ENCODE measurements at places on chromosomes 1 and 21. TPM values are rescaled to one million over a fixed set of nuclear protein-coding genes. Genes with fewer than 3 reads are reported as not detected.

- no peak for DNase-seq
These were observed 34.4 kb upstream of the OLIG2 start for GRCh38 chr21:32991361-32991760.

DNA sequence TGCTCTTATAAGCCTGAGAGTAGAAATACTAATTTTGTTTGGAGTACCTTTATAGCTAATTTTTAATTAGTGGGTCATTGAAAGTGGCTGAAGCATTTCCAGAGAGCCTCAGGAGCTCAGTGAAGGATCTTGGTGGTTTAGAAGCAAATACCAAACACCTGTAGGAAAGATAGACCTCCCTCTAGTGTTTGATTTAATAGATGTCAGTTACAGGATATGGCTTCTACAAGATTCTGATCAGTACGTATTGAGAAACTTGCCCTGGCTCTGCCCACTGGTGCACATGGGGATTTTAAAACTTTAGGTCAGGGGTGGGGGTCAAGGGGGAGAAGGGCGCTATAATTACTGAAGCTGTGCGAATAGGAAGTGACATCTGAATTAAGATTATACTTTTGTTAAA lies 122.2 kb downstream of the POU2F1 start:
- DNase-seq = no peak

DNA sequence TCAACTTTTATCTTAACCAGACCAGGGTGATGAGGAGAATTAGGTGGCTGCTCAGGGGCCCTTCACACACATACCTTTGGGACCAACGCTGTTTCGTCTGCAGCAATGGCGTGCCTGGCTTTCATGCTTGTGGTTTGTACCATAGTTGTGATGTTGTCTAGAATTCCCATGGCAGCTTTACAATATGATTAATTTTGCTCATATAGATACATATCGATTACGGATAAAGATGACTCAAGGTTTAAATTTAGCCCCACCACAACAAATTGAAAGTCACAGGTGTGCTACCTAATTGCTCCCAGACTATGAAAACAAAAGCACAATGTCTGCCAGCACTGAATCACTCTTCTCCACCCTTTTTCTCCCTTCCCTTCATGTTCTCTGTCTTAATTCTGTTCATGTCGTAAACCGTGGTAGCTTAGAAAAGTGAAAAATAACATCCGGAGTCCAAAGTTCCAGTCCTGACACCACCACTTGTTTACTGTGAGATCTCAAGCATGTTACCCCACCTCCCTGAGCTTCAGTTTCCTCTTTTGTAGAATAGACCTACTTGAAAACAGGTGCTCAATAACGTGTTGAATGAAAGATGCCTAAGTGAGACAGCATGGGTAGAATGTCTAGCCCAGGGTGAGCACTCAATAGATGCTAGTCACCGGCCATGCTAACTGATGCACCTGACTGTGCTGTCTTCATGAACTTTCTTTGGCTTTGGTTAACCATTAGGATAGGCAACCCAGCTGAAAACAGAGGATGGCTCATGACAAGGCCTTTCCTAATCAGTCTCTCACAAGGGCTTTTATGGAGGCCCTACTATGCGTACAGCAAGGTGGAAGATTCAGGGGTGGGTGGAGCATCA lies 22.1 kb upstream of the JUN start:
- no peak for DNase-seq

- DNase-seq = no peak
These were observed 660.1 kb upstream of the CAMK1G start for GRCh38 chr1:208923456-208923855.

Gene OR6K3
- total RNA-seq = not detected

Gene ICOSLG
- total RNA-seq = 5.6 TPM

- DNase-seq = no peak
These were observed 180.8 kb downstream of the RPS6KC1 start for GRCh38 chr1:213231795-213232231.

DNA sequence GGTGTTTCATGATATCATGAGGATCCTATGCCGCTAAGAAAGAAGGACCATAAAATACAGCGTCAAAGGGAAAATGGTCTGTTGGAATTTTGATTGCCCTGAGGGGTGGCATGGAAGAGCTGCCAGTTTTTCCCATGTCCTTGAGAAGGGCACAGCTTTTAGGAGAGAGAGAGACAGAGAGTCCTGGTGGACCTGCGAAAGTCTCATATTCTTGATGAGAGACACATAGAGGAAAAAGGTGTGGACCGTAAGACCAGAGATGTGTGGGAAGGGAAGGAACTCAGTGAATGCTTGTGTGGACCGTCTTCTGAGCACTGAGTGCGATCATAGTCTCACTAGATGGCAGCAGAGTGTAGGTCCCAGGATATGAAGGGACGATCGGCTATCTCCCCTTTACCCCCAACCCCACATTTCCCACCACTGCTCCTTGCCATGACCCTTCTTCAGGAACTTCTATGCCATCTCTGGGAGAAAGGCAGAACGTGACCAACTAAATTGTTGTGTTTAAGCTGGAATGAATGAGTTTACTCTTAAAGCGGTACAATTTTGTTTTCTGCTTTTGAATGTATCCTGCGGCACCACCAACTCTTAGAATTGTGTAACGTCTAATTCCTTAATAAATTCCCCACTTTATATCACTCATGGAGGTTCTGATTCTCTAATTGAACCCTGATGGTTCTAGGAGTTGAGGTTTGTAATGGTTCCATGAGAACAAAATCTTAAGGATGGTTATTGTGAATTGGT lies 117.7 kb downstream of the CTH start:
- DNase-seq = peak; percentile 30

GRCh38 chr1:66778266-66778665 lies 22.8 kb downstream of the INSL5 start:
- no peak for DNase-seq

Gene C1orf116
- total RNA-seq = 106 TPM

Gene APCS
- total RNA-seq = not detected

GRCh38 chr1:78919150-78919549 lies 87.4 kb downstream of the ADGRL4 start:
- no peak for DNase-seq

GRCh38 chr1:74199504-74199903 lies 1.5 kb downstream of the FPGT start:
- DNase-seq = no peak

DNA sequence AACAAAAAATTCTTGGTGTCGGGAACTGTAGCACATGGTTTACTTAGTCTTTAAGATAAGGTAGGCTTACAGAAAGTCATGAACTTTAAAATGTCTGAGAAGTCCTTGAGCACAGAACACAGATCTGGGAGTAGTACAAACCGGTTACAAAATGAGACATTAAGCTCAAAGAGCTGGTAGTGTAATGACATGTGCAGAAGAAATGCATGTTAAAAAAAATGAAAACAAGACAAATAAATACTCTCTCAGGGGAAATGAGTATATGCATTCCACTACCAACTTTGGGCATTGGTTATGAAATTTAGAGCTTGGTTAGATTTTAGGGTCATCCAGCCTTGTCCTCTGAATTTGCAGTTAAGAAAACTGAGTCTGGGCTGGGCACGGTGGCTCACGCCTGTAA lies 91.5 kb upstream of the F3 start:
- no peak for DNase-seq

Gene CYP4A11
- not detected for total RNA-seq

DNA sequence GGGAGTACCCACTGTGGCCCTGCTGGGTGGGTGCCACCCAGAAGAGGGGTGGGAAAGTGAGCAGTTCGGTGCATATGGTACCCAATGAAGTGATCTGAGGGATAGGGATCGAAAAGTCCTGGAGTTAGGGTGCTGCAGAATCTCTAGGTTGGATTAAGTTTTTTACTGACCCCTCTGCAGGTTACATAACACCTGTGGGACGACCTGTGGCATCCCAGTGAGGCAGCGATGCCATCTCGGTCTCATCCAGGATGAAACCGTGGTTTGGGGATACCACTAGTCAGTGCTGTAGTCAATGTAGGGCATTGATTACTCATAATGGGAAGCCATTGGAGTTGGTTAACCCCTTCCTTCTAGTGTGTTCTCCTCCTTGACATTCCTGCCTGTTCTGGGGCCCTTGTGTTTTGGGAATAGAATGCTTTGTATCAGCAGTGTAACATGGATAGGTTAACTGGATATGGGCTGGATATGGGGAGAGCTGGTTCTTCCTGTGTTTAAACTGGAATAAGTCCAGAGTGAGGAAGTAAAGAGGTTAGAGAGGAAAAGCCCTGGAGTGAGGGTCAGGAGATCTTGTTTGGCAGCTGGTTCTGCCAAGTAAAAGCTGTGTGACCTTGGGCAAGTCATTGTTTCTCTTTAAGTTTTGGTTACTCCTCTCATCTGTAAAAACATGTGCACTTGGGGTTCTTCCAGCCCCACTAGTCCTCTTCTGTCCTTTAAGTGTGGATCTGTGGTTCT lies 42.8 kb upstream of the ATF3 start:
- DNase-seq = no peak

DNA sequence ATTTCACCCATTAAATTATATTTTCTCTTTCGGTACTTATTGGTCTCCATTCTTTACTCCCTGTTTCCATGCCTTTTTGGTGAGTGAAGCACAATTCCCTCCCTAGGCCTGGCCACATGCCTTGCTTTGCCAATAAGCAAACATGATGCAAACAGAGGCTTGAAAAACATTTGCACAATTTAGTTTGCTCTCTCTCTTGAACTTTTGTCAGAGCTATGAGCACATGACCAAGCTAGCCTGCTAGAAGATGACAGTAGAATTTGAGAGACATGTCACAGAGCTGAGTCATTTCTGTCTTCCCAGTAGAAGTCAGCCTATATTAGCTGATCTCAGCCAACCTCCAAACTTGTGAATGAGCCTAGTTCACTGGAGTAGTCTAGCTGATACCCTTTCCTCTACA lies 24.6 kb downstream of the ANGPTL3 start:
- peak; percentile 2 for DNase-seq

DNA sequence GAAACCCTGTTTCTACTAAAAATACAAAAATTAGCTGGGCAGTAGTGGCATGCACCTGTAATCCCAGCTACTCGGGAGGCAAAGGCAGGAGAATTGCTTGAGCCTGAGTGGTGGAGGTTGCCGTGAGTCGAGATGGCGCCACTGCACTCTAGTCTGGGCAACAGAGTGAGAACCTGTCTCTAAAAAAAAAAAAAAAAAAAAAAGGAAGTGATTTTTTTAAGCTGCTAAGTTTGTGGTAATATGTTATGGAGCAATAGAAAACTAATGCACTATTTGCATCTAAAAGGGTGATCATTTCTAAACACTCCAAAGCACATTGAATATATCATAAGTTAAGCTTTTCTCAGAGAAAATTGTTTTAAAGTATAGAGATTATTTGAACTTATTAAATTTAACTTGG lies 244.8 kb upstream of the SPAG17 start:
- no peak for DNase-seq

- DNase-seq = no peak
These were observed 24.7 kb downstream of the NADK start for GRCh38 chr1:1753607-1754005.

- DNase-seq = no peak
These were observed 4.3 kb upstream of the GNG5 start for GRCh38 chr1:84510668-84511067.

- no peak for DNase-seq
These were observed 586.3 kb downstream of the PLA2G4A start for GRCh38 chr1:187415065-187415464.

Gene MACO1
- 14.1 TPM for total RNA-seq

DNA sequence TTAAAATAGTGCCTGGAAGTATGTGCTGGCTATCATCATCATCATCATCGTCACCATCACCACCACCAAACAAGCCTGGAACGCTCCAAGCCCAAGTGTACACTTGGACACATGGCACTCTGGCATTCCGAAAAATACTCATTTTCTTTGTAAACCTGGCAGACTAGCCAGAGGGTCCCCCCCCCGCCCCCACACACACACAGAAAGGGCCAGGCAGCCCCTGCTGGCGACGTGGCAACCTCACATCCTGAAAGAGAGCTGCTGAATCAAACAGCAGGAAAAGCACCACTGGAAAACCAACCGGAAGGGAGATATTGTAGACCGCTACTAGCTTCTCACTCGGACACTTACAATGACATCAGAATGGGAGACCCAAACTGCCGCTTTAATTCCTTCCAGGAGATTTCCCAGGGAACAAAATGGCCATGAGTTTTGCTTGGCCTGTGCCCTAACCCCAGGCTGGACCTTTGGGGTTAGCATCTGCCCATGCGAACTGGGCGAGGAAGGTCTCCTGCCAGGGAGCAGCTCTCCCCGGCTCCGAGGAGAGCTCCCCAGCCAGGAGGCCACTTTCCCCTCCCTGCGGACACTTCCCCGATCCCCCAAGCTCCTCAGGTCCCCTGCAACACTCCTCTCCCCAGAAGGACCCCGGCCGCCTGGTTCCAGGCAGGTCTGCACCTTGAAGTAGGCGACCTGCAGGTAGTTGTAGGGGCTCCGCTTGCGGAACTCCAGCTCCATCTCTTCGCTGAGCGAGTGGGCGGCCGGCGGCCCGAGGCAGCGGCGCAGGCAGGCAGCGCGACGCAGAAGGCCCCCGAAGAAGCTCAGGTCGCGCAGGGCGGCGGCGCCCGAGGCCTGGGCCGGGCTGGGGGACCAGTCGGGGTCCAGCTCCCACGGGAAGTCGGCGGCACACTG lies 742 bp downstream of the P3H1 start:
- DNase-seq = peak; percentile 29

DNA sequence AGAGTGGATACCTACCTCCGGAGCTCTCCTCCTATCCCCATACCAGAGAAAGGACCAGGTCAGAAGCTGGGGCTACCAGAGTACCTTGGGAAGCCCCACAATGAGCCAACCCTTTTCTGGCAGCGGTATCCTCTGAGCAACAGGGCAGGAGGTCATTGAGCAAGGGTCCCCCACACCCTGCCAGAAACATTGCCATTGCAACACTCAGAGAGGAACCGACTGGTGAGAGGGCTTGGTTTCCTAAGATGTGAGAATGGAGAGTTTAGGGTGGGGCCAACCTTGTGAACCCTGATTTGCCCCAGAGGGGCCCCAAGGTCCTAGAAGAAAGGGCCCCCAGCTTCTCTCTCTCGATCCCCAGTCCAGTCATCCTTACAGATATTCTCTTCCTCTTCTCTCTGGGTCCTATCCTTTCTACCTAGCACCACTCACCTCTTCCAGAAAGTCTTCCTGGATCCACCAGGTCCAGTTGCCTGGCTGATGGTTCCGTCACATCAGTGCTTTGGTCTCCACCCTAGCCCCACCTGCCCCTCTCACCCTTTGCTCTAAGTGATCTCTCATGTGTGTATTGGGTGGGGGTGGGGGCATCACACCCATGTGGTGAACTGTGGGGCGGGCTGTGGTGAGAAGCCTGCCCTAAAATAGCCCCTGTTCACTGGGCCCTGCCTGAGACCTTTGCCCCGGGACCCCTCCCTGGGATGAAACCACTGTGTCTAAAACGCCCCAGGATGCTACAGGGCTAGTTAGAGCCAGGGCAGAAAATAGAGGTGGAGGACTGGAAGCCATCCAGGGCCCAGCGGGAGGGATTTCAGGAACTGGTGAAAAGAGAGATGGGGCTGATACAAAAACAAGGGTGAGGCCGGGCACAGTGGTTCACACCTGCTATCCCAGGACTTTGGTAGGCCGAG lies 8.7 kb downstream of the FGR start:
- DNase-seq = no peak
